ENCODE measurements at places on chromosomes 5 and 9.

DNA sequence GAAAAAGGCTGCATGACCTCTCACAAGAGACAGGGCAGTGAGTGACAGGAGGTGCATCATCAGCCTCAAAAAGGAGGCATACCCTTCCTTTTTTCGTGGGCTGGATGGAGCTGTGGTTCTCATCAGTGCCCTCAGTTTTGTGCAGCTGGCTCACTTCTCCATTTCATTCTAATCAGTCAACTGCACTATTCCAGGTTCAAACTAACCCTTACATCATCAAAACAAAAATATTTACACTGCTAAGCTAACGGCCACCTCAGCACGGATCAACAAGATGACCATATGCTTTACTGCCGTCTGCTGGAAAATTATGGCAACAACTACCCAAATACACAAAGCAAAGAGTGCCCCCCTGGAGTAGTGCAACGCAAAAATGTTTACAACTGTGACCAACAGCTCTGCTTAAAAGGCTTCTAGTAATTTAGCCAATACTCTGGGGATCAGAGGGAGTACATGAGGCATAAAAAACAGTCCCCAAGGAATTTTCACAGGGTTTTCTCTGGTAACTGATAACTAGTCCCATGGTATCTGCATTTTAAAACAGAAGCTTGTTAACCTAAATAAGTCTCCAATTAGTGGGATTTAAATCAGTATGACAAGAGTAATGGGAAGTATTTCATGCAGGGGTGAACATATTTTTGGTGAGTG, 10.8 kb downstream of the KCNV2 start:
- DNase-seq: no peak

DNA sequence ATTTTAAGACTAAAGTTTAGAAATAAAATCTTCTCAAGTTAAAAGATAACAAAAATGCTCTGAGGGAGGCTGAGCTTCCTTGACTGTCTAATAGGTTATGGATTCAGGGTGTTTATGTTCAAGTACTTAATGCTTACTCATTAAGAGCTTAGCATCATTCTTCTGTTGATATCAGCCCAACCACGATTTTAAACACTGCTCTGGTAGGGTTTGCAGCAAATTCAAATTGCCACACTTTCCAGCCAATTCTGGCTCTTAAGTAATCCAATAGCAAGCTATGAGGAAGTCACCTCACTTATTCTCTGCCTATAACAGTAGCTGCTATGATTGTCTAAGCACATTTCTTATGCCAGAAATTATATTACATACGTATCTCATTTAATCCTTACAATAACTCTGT, 191.0 kb upstream of the KIF2A start:
- DNase-seq: no peak

- no peak for DNase-seq
These were observed 457.3 kb upstream of the ARRDC3 start for GRCh38 chr5:91840412-91840811.

GRCh38 chr9:87531370-87532295, 34.0 kb downstream of the DAPK1 start:
- no peak for DNase-seq

- DNase-seq: no peak
These were observed 93.5 kb upstream of the HAND1 start for GRCh38 chr5:154571325-154572035.
